ENCODE measurements at places on chromosomes 2 and 18.

DNA sequence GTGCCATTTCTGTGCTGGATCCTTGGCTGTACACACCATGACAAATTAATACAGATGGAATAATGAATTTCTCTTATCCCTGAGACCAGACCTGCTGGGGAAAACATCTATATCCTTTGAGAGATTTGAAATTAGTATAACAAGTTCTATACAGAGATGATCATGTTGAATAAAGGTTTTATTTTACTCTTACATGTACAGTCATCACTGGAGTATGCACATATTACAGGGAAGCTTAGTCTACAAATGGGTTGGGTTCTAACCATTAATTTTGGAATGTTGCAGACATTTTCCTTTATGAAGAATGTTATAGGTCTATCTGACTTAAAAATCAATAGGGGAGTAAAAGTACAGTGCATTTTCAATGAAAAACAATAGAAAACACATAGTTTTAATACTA is 29.9 kb upstream of the MMADHC start:
- DNase-seq: no peak

DNA sequence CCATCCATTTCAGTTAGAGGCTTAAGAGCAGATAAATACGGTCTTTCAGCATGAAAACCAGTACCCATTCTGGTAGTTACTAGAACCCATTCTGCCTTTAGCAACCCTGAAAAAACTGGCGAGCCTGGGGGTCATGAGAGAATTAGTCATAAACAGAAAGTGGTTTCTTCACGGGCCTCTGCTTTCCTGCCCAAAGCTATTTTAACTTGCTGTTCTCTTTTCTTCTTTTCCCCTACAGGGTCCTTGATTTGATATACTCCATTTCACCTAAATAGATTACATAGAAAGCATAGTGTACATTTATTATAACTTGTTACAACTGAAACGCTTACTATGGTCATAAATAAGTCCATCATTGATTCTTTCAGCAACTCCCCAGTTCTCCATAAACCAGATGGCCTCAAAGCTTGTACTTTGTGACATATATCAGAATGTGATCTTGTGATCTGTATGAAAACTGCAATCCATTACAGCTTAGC is 48.3 kb downstream of the WDFY1 start:
- no peak for DNase-seq

DNA sequence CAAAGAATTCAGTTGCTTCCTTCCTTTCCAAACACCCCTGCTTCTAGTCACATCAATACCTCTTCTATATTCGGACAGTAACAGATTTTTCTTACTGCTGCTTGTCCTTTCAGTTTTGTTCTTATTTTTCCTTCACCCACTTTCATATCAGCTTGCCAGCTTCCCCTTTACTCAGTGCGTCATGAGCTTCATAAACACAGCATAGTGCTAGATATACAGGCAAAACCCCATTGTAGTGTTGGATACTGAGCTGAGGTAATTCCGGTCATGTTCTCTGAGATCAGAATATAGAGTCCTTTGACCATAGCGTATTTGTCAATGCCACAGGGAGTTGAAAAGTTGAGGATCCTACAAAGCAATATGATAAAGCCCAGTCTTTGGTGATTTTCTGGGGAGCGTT is 2.4 kb downstream of the FARP2 start:
- no peak for DNase-seq

DNA sequence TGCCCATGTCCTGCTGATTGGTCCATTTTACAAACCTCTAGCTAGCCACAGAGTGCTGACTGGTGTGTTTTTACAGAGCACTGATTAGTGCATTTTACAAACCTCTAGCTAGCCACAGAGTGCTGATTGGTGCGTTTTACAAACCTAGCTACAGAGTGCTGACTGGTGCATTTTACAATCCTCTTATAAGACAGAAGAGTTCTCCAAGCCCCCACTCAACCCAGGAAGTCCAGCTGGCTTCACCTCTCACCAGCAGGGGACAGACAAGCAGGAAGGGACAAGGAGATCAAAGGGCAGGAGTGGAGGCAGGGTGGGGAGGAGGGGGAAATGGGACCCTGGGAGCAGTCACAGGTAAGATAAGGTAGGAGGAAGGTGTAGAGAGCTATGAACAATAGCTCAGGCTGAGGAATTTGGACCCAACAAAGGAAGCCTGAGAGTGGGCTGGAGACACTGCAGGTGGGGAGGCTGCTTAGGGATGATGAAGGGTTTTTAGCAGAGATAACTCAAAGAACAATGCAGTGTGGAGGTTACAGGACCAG is 37.1 kb downstream of the SH2D6 start:
- no peak for DNase-seq

DNA sequence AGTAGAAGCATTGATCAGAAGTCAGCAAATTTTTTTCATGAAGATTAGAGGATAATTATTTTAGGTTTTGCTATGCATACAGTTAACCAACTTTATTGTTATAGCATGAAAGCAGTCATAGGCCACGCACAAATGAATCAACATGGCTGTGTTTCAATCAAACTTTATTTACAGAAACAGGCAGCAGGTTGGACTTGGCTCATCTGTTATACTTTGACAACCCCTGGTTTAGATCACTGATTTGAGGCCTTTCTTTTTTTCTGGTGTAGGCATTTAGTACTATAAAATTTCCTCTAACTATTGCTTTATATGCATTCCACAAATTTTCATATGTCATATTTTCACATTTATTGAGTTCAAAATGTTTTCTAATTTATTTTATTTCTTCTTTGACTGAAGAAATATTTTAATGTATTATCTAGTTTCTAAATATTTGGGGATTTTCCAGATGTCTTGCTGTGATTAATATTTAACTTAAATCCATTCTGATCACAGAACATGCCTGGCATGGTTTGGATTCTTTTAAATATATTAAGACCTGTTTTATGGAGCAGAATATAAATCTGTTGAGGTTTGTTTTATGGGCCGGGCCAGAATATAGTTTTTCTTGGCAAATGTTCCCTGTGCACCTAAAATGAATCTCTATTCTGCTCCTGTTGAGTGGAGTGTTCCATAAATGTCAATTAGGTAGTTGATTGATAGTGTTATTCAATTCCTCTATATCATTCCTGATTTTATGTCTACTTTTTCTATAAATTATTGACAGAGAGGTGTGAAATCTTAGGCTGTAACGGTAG is 116.3 kb upstream of the KLHL29 start:
- no peak for DNase-seq

DNA sequence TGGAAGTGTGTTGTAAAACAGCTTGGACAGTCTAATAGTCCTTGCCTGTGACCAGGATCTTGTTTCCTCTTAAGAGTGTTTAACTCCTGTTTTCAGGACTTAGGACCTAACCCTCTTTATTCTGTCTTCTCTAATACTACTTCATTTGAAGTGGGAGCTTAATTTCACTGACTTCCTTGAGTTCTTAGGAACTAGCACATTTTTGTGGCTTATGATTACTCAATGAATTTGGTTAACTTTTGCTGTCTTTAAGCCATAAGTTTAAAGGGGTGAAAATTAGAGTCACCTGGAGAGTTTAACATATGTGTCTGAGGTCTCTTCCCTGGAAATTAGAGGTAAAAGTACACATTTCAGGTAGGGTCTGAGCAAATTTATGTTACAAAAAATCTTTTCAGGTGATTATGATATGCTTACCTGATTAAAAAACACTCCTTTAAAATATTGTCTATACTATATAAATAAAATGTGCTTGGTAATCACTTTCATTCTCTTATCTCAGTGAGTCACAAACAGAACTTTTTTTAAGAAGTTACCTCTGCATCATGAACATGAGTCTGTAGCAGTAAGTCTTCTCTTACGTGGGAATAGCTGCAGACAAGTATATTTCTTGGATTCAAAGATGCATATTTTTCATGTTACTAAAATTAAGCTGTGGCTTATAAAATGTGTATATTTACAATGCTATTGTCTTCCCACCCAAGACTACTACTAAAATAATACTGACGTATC is 52.7 kb downstream of the ATP9B start:
- DNase-seq: no peak

DNA sequence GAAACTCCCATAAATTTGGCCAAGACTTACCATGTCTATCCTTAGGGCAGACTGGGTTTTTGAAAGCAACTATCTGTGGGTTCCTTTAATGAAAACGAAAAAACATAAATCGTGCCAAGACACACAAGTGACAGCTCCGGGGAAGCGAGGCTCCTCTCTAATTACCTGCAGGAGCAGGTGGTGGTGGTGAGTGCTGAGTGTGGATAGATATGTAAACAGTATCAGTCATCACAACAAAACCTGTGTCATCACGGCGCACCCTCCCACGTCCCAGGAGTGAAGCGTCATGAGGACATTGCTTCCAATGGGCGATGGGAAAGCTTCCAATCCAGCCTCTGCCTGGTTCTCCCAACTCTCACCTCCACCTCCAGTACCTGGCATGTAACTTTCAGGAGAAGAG is 31.3 kb downstream of the ACKR3 start:
- DNase-seq: no peak

DNA sequence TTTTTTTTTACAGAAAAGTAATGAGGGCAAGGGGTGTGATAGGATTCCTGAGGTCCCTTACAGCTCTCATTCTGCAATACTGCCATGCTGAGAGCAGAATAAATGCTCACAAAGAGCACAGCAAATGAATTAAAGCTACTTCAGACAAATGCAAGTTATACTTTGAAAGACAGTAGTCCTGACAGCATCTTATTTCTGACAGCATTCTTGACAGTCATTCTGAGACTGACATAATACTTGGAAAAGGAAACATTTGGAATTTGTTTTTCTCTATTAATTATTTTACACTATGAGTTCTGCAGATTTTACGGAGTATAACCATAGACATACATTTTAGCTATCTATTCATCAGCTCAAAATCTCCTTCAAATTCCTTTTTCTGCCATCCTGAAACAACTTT is 935.2 kb upstream of the FAM98A start:
- DNase-seq: no peak

DNA sequence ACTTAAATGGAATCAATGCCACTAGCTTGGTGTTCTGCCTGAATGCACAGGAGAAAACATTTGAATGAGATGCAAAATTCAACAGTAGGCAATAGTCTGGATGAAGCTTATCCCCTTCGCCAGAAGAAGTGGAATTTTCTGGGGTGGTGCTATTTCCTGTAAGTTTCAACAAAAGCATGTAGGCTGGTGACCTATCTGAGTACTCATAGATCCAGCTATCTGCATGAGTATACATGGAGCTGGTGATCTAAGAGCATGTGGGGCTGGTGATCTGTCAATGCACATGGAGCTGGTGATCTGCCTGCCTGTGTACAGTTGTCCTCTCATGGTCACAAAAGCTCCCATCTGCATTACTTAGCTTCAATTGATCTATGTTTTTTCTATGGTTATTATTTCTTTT is 71.2 kb downstream of the SLC9A4 start:
- DNase-seq: no peak

GRCh38 chr2:130373808-130374365 is 18.0 kb downstream of the PTPN18 start:
- DNase-seq: no peak

GRCh38 chr2:158060835-158061435 is 40.7 kb upstream of the UPP2 start:
- DNase-seq: no peak
